Stimulated activated CD8-positive, alpha-beta memory T cell treated with anti-CD3 and anti-CD28 coated beads, Interleukin-7, amount 100 ng/mL, for 1 hour (primary cell): ENCODE measurements at places on chromosomes 1 and 21.

DNA sequence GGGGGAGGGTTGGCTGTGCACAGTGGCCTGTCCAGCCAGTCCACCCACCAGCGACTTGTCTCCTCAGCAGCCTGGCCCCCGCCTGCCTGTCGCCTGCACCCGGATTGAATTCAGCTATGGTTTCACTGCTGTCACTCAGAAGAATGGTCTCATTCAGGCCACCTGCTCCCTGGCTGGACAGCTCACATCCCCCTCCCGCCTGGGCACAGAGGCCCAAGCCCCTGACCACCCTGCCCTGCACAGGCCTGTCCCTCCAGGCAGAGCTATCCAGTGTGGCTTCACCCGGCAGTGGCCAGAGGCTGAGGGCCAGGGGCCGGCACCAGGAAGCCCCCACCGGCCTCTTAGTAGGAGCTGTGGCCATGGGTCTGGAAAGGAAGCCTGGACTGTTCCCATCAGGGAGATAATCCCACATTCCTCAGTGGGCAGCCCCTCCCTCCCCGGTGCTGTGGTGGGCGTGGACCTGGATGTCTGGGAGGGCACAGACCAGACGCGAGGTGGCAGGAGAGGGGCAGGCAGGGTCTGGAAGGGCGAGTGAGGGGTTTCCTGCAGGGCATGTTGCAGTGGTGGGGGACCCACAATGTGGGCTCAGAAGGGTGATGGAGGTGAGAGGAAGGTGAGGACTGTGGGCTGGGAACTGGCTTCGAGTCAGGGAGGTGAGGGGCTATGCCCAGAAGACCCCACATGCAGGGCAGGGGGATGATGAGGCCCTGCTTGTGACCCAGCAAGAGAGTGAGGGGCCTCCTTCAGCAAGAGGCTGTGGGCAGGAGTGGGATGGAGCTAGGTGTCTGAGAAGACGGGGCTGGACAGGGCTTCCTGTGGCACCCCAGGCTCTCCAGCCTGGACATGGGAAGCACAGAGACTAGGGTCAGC, 30.4 kb downstream of the WNT9A start:
- no peak for DNase-seq

GRCh38 chr1:117710710-117711109, 104.9 kb downstream of the TENT5C start:
- DNase-seq: no peak

- DNase-seq: no peak
Observed at GRCh38 chr1:154784924-154785531, 85.1 kb downstream of the KCNN3 start.

GRCh38 chr21:38254970-38255369, 1.8 kb upstream of the KCNJ15 start:
- no peak for DNase-seq

- DNase-seq: no peak
Observed at GRCh38 chr1:52706941-52707926, 9.1 kb upstream of the COA7 start.

GRCh38 chr1:117167402-117167801, 43.3 kb downstream of the VTCN1 start:
- no peak for DNase-seq

DNA sequence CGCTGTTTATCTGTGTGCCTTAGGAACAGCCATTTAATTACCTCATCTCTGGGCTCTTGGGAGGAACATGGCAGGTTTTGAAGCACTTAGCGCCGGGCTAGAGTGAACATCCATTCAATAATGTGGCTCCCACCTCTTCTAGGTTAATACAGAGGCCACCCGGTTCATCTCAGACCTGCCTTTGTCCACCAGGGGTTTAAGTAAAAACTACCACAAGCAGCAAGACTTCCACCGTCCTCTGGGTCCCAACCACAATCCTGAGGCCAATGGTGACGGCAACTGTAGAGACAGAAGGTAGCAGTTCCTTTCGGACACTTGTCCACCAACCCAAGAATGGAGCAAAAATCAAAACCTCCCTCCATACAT, 924 bp upstream of the DDOST start:
- no peak for DNase-seq
